Activated CD4-positive, alpha-beta memory T cell treated with anti-CD3 and anti-CD28 coated beads for 36 hours (primary cell): ENCODE measurements at places on chromosomes 2 and 18. TPM values are rescaled to one million over a fixed set of nuclear protein-coding genes. Genes with fewer than 3 reads are reported as not detected.

Gene RMDN2
- 1.8 TPM for total RNA-seq

Gene NIF3L1
- 30.8 TPM for total RNA-seq

Gene RAD51AP2
- total RNA-seq: not detected

Gene CCT7
- total RNA-seq: 541 TPM

Gene CAVIN2
- total RNA-seq: not detected

Gene ZAP70
- total RNA-seq: 166 TPM

Gene EFHD1
- 1.2 TPM for total RNA-seq

Gene KCTD18
- 14.9 TPM for total RNA-seq

Gene UGT1A5
- not detected for total RNA-seq

Gene CAPN14
- total RNA-seq: 0.19 TPM

Gene TACR1
- total RNA-seq: not detected

Gene KHK
- total RNA-seq: 13.3 TPM

Gene REG3G
- total RNA-seq: not detected

Gene ST6GAL2
- total RNA-seq: not detected

Gene CHRNG
- not detected for total RNA-seq

Gene SCRN3
- total RNA-seq: 12.4 TPM

Gene ALPI
- not detected for total RNA-seq

Gene LYG2
- total RNA-seq: not detected

Gene KIF5C
- total RNA-seq: 30.8 TPM

Gene M1AP
- not detected for total RNA-seq

Gene IL36RN
- not detected for total RNA-seq

Gene CPO
- total RNA-seq: not detected

Gene NT5DC4
- not detected for total RNA-seq

Gene MFF
- total RNA-seq: 73.2 TPM

Gene SIX3
- total RNA-seq: not detected

Gene ANKRD23
- total RNA-seq: 5.8 TPM

Gene KCNG2
- total RNA-seq: not detected

Gene LRRFIP1
- total RNA-seq: 238 TPM

Gene CYB5A
- 65.2 TPM for total RNA-seq

Gene ADRA2B
- total RNA-seq: 0.21 TPM

Gene GAD1
- total RNA-seq: 2.9 TPM

Gene CYTIP
- total RNA-seq: 369 TPM
